ENCODE measurements at places on chromosomes 11 and 22. TPM values are rescaled to one million over a fixed set of nuclear protein-coding genes. Genes with fewer than 3 reads are reported as not detected.

Gene LDHAL6A
- total RNA-seq: not detected

Gene CALCB
- not detected for total RNA-seq

Gene NAGA
- 27.1 TPM for total RNA-seq

Gene NOX4
- total RNA-seq: 2.7 TPM

Gene CBLIF
- not detected for total RNA-seq

Gene MYBPC3
- total RNA-seq: not detected

Gene SYCE3
- not detected for total RNA-seq

Gene GPR83
- 0.10 TPM for total RNA-seq

Gene MYO7A
- total RNA-seq: 3.9 TPM

Gene LDLRAD3
- 10.9 TPM for total RNA-seq
